ENCODE measurements at places on chromosomes 5 and 9.

DNA sequence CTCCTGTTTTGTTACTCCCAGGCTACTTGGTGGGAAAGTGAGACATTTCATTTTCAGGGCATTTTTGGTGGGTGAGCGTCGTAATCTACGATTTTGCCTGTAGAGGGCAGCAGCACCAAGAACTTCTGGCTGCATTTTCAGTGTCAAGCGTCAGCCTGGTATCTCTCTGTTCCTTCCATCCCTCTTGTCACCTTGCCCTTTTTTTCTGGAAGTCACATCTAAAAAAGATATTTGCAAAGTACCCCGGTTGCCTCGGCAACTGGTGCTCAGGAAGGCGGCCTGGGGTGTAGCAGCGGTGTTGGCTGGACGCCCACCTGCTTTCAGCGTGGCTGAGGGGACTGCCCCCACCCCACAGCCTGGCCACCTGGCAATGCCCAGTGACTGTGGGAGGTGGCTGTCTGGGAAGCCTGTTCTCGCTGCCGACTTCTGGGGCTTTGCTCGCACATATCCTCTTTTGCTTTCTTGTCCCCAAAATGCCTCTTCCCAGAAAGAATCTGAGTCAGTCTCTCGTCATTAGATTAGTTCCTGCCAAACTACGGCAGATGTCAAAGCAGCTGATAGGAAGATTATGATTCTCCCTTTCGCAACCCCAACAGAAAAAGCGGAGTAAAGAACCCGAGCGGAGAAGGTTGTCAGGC lies 84.5 kb downstream of the ACER2 start:
- DNase-seq: peak; percentile 44

DNA sequence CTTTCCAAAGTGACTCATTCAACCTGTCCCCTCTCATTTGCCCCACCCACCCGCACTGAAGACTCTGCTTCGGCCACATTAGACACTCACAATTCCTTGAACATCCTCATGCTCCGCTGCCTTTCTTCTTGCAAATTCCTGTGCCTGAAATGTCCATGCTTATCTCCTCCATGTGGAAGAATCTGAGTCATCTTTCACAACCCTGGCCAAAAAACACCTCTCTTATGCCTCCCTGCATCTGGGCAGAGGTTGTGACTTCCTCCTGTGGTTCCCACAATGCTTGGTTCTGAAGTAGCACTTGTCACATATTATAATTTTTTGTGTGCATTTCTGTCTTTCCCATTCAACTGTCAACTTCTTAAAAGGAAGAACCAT lies 238.6 kb downstream of the ENC1 start:
- DNase-seq: peak; percentile 23

DNA sequence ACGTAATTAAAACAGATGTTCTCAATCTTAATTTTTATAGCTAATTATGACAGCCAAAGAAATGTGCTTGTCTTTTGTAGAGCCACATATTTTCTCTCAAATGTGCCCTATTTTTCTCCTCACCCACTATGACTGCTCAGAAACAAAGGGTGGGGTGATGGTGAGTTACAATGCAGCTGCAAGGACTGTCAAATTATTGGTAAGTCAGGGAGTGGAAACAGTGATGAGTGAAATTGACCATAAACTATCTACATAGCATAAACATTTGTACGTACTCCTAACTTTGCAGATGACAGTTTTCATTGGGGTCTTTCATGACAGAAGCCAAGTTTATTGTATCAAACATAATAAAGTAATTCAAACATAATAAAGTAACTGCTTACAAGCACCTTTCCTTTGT lies 215.9 kb downstream of the MCTP1 start:
- DNase-seq: no peak

DNA sequence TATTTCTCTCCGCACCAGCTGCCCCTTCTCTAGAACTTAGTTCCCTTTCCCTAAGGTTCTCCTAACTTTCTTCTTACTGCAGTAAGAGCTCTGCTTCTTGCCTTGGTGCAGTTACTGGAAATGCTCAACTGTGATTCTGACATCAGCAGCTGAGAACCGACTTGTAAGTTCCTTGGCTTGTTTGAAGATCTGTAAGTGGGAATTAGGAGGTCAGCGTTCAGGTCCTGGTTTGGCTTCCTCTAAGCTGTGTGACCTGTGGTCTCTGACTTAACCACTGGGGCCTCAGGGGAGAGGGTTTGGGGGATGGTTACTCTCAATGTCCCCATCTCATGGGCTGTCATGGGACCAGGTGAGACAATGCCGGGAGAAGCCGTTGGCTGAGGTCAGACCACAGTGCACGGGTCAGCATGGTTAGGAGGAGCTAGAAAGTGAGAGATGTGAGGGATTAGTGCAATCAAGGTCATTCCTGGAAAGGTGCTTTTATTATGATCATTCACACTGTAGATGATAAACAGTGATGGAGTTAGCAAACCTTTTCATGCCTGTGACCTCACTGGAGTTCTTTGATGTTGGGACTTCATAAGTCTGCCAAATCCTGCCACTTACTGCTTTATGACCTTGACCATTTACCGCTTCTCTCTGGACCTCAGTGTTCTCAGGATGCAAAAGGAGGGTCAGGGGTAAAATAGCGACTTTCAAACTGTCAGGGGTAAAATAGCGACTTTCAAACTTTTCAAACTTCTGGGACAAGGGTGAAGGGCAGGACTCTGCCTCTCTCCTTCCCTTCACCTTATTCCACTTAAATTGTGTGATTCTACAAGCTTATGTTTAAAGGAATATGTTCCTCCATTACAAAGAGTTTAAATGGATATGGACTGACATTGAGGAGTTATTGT lies 7.3 kb downstream of the PAPPA start:
- DNase-seq: no peak

DNA sequence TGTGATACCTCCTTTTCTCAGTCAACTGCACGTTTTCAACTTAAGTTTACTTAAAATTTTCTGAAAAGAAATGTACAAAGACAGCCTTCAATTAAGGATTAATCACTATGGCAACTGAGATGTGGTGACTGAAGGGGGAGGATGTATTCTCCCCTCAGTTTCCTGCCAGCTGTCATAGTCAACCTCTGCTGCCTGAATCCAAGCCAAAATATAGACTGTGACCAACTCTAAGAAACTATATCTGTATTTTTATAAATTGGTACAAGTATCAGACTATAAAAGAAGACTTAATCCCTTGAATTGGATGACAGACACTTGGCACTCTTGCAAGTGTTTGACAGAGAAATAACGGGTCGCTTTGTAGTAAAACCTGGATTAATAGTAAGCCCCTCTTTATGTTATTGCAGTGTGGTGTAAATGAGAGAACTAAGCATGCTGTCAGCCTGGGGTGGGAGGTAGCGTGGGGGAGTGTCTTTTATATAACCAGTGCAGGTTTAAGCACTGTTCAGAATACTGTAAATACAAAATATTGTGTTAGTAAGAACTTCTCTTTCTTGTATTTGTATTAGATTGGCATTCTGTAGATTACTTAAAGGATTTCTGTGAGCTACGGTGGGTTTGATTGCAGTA lies 106.4 kb downstream of the ERCC6L2 start:
- DNase-seq: no peak

DNA sequence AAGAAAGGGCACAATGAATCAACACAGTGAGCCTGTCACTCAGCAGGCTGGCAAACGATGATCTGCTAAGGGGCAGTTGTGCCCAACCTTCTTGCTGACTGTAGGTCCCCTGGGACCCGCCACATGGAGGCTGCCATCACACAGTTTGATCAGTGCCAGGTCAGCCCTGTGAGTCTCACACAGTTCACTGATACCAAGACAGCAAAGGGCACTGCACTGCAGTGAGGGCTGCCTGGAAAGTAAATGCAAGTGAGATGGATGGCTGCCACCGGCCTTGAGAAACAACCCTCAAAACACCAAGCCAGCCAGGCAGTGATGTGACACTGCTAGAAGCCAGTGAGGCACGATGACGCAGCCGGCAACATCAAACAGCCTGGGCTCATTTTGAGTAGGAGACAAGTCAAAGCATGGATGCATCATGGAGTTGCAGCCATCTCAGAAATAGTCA lies 30.3 kb downstream of the FOXD1 start:
- no peak for DNase-seq

DNA sequence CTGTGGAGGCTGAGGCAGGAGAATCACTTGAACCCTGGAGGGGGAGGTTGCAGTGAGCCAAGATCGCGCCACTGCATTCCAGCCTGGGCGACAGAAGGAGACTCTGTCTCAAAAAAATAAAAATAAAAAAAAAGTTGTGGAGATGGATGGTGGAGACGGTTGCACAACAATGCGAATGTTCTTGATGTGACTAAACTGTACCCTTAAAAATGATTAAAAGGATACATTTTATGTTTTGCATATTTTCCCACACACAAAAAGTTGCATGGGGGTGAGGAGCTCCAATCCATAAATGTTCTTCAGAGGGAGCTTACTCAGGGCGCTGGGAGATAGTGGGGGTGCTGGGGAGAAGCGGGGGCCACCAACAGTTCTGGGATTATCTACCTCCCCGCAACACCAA lies 43.8 kb upstream of the CDKN2AIPNL start:
- DNase-seq: no peak

DNA sequence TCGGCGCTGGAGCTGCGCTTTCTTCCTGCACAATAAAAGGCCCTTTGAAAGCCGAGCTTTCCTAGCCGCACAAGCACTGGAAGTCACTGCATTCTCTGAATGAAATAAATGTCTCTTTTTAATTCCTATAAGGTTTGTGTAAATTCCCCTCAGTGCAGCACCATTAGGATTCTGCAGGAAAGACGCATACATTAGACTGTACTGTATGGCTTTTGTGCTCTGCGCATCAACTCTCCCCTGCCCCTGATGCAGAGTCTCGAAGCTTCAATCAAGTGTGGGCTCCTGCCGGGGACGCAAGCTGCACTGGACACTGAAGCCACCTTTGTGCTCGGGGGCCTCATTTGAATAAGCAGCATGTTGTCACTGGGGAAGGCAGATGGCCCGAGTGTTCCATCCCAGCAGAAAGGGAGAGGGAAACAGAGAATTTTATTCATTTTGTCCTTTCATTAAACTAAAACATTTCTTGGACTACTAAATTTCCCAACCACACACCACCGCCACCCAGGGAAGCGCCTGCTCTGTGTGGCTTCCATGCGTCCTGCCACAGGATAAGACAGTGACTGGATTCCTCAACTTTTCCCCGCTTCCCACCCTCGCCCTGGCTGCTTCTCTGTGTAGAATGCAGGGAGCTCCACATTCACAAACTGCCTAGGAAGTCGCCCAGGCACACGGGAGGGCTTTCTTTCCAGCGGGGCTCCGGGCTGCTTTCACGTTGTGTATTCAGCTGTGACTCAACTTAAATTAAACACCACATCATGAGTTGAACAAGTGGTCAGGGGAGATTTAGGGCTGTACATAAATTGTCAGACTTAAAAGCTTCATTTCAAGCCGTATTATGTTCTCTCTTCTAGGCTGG lies 635.4 kb downstream of the IRX1 start:
- no peak for DNase-seq

- DNase-seq: no peak
Observed at GRCh38 chr5:14286007-14286406, 142.9 kb downstream of the TRIO start.

DNA sequence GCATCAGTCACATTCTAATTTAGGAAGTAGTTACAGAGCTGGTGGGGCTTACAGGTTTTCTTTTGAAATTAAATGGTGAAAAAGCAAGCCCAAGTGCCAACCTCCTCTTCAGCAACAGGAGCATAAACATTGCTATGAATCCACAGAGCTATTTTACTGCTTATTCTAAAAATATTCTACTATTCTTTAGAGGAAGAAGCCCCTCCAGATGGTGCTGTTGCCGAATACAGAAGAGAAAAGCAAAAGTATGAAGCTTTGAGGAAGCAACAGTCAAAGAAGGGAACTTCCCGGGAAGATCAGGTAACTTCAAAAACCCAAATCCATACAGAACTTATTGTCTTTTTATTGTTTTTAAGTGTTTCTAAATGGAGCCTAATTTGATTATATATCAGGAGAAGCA lies 202.8 kb downstream of the CWC27 start:
- DNase-seq: peak; percentile 40

DNA sequence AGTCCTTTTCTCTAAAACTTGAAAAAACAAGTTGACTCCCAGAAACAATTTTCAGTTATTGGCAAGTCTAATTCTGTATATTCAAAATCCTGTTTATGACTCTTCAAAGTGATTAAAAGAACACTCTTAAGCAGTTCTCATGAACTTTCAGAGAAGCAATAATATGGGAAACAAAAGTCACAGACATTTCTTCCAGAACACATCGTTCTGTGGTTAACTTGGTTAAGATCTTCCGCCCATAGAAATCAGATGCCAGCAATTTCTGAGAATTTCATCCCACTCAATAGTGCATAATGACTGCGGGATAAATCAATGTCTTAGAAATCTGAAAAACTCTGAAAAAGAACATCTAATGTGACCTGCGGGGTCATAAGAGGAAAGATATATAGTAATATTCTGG lies 300.5 kb downstream of the COX7C start:
- no peak for DNase-seq

- no peak for DNase-seq
Observed at GRCh38 chr9:22457448-22457847, 10.8 kb downstream of the DMRTA1 start.

GRCh38 chr9:121637713-121638220 lies 13.7 kb upstream of the DAB2IP start:
- DNase-seq: no peak

DNA sequence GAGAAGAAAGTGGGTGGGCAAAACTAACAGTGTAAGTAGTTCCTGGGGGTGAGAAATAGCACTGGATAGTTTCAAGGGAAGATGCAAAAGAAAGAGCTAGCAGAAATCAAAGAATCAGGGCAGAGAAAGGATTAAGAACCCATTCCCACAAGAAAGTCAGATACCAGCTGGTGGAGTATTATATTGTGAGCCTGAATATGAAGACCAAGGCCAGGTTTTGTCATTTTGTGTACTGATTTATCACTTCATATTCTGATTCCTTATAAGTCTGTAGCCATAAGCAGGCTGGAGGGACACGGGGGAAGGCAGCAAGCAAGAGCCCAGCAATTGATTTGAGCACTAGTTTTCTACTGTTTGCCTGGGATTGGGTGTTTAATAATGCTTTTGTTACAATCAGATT lies 80.2 kb downstream of the FREM1 start:
- no peak for DNase-seq

GRCh38 chr5:57332361-57332760 lies 150.2 kb downstream of the ACTBL2 start:
- DNase-seq: no peak

DNA sequence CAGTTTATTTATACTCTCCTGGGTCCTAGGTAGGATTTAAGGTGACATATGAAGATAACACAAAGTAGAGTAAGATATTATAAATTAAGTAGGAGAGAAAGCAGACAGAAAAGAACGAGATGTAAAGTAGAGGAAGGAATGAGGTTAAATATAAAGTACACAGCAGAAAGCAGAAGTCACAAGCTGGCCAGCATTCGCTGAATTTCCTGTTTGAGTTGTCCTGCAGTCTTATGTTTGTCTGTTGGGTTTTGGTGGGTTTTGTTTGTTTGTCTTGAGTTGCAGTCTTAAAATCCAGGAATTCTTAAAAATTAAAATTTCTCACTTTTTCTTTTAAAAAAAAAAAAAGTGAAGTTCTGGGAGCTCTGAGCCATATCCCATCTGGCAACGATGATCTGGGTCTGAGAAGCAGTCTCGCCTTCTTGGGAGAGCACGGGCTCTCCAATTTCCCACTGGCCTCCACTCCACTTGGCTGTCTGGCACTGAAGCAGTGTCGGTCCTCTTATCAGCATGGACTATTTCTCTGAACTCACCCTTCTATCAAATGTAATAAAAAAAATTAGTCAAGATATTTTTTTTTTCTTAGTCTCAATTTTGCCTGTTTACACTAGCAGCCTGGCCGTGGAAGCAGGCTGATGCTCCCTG lies 2.0 kb downstream of the S100Z start:
- DNase-seq: no peak

Measured in brain microvascular endothelial cell (primary cell).